ENCODE measurements at places on chromosomes 1 and 21.

DNA sequence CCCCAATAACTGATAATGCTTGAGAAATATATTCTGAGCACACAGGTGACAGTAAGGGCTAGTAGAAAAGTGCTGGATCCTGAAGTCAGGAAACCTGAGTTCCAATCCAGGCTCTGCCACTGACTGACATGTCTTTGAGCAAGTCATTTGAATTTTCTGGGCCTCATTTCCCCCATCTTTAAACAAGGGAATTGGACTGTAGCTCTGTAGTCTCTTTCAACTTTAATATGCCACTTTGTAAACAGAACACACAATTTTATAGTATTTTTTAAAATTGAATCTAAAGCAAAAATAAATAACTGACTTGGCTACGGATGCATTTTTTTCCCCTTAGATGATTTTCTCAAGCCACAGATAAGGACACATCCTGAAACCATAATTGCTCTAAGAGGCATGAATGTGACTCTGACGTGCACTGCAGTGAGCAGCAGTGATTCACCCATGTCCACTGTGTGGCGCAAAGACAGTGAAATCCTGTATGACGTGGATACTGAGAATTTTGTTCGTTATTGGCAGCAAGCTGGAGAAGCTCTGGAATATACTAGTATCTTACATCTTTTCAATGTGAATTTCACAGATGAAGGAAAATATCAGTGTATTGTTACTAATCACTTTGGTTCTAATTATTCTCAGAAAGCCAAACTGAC, 37.0 kb downstream of the LRIG2 start:
- peak; percentile 60 for DNase-seq

DNA sequence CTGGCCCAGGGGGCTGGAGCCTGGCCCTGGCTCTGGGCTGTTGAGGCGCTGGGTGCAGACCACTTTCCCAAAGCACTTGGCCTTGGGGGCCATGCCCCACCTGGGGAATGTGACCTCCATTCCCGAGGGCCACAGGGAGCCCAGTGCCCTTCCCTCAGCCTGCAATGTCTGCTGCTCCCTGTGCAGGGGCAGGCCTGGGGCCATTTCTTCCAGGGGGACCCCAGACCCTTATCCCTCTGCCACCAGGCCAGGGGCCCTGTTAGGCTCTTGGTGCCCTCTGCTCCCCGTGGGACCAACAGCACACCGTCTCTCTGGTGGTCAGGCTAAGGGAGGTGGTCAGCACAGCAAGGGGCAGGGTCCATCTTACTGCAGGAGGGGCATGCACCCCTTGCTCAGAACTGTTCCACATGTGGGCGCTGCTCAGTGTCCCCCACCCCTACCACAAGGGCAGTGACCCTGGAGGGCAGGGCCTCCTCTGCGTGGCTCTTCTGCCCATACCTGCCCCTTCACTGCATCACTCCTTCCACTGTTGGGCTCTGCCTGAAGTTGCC, 1.1 kb upstream of the TMEM52 start:
- no peak for DNase-seq

DNA sequence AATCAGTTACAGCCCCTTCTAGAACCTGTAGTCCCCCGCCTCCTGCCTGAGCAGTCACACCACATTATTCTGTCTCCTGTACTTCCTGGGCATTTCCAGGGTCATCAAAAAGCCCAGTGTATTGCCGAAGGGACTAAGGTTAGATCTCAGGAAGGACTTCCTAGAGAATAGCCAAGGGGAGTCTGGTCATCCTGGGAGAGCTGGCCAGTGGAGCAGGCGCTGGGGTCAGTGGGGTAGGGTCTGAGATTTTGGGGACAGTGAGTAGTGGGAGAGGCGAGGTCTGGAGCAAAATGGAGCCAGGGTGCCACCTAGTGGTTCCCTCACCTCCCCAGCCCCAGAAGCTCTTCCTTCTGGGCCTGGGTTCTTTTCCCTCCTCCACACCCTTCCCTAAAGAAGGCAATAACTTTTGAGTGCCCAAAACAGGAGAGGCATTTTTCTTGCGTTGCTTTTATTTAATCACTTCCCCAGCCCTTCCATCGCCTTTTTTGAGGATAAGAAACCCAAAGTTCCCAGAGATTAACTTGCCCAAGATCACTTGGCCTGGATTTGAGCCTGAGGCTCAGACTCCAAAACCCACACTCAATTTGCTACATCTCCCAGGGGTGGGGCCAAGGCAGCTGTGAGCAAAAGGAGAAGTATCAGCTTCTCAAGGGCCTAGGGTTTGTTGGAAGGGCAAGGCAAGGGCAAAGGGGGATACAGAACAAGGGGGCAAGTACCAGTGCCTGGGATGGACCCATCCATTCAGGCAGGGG, 7.3 kb upstream of the PMVK start:
- DNase-seq: no peak

DNA sequence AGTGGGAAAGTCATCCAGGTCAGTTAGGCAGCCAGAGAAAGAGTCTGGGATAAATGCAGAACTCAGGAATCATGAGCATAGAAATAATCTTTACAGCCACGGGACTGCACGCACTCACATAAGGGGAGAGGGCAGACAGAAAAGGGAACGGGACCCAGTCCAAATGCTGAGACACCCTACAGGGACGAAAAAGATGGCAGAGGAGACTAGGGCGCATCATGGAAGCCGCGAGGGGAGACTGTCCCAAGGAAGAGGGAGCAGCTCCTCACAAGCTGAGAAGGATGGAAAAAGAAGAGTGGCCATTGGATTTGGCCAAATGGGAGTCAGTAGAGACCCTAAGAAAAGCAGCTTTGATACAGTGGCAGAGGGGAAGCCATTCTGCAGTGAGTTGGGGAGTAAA, 102.9 kb upstream of the TLR5 start:
- DNase-seq: no peak

- DNase-seq: no peak
Observed at GRCh38 chr1:1020415-1021009, 592 bp downstream of the AGRN start.

DNA sequence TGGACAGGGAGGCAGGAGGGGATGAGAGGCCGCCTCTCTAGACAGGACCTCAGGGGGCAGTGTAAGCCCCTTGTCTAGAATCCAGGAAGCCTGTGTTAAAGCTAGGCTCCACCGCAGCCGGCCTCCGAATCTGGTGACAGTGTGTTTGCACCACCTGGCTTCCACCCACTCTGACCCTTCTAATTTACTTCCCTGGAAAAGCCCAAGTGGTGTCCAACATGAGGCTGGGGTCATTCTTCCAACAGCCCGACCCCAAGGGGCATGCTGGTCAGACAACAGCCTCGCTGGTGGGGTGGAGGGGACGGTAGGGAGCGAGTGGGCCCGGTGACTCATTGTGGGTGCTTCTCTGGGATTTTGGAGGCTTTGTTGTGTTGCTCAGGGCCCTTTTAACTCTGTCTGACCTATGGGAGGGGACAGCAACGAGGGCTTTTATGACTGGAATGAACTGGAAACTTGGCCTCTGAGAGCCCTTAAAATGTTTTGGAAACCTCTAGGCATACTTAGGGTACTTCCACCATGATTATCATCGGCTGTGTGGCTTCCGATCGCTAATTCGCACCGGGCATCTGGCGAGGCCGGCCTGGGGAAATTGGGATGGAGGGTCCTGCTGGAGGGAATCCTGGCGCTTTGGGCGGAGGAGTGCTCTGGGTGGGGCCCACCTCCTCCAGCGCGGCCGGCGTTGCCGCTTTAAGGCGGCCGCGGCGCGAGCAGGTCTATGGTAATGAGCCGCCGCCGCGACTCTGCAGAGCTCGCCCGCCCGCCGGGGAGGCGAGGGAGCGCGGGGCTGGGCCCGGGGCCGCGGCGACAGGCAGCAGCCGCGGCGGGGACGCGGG, at the start of gene CELSR2:
TSS of gene CELSR2 (plus strand) at position 743 of the 833 bp plus-strand sequence. CDS start 541 bp downstream, outside the sequence.
- DNase-seq: peak; percentile 91

GRCh38 chr1:226425431-226426031, 17.6 kb upstream of the PARP1 start:
- no peak for DNase-seq

GRCh38 chr1:176648556-176648955, 185.6 kb downstream of the PAPPA2 start:
- DNase-seq: no peak

DNA sequence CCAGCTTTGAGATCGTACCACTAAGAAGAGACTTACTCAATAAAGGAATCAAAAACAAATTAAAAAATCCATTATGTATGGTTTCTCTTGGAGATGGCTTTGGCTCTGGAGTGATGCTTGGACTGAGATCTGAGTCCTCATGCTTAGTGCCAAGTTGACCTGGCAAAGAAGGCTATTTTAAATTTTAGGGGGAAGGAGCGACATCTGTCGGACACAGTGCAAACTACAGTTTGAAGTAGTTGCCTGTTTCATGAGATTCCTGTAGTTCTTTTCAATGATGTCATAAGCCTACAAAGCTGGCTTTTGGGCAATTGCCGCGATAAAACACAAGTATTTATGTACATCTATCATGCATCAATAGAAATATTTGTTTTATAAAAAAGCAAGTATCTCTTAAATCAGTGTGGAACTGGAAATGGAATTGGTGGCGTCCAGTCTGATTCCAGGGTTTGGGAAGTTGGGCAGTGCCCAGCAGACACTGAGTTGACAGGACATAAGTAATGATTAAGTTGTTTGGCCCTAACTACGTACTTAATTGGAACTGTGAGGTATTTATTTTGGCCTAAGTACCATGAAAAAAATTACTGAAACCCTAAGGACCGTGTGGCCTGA, 50.0 kb downstream of the TBCE start:
- peak; percentile 42 for DNase-seq

DNA sequence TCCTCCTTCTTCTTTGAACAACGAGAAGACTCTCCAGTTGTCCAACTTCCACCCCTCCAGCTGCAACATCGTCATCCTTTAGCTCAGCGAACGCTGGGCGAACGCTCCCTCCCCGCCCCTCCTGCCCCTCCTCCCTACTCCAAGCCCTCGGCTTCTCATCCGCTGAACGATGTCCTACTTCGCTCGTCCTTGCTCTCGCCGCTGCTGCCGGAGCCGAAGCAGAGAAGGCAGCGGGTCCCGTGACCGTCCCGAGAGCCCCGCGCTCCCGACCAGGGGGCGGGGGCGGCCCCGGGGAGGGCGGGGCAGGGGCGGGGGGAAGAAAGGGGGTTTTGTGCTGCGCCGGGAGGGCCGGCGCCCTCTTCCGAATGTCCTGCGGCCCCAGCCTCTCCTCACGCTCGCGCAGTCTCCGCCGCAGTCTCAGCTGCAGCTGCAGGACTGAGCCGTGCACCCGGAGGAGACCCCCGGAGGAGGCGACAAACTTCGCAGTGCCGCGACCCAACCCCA, at the start of gene BCAN:
TSS of gene BCAN (plus strand) at position 357 of the 504 bp plus-strand sequence. CDS start 3,938 bp downstream, outside the sequence.
- no peak for DNase-seq

Data from H54 (cell line).